RCC 7860 (cell line): ENCODE measurements at places on chromosomes 5 and 9.

DNA sequence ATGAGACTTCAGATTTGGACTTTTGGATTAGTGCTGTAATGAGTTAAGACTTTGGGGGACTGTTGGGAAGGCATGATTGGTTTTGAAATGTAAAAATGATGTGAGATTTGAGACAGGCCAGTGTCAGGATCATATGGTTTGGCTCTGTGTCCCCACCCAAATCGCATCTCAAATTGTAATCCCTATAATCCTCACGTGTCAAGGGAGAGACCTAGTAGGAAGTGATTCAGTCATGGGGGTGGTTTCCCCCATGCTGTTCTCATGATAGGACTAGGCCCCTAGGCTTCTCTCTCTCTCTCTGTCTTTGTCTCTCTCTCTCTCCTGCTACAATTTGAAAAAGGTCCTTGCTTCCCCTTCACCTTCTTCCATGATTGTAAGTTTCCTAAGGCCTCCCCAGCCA is 473.3 kb upstream of the CD180 start:
- DNase-seq = no peak

DNA sequence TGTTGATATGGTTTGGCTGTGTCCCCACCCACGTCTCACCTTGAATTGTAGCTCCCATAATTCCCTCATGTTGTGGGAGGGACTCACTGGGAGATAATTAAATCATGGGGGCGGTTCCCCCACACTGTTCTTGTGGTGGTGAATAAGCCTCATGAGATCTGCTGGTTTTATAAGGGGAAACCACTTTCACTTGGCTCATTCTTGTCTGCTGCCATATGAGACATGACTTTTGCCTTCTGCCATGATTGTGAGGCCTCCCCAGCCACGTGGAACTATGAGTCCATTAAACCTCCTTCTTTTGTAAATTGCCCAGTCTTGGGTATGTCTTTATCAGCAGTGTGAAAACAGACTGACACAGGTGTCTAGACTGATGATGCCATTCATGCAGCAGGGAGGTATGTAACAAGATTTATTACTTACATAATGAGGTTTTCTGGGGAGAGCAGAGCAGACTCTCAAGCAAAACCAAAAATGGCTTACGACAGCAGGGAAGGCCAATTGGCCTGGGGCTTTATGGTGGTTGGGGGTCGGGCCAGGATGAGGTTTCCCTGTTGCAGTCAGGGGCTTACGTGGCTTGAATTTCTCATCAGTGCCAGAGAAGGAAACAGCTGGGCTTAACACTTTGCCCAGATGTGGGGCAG is 9.5 kb upstream of the COMMD10 start:
- no peak for DNase-seq

GRCh38 chr9:35067056-35067455 is 5.4 kb downstream of the VCP start:
- DNase-seq = no peak

GRCh38 chr5:60362158-60362557 is 337.8 kb downstream of the DEPDC1B start:
- no peak for DNase-seq

DNA sequence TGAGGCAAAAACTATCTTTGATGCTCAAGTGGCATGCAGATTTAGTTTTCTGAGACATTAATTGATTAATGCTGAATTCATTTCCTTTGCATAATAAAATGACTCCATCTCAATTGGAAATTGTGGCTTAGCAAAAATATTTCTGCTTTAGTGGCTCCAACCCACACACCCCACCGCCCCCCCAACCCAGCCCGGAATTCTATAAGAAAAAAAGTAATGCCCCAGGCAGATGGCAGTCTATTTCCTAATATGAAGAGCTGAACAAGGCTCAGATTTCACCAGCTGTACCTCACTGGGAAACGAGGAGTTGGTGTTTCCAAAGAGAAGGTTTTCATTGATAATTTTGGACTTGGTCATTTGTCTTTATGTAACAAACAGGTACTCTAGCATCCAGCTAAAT is 182.1 kb downstream of the FBN2 start:
- no peak for DNase-seq

GRCh38 chr5:167861129-167861927 is 430.1 kb upstream of the WWC1 start:
- no peak for DNase-seq

DNA sequence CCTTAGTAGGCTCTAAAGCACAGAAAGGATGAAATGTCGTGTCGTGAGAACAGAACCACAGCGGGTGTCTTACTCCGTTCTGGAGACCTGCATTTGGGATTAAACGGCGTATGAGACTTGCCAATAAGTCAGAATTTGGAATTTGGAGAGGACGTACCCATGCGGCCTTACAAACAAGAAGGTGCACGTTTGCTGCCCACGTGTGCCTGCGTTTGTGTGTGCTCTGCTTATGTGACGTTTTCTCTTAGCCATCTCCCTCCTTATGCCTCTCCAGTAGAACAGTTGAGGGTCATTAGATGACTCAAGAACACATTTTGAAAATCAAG is 171.6 kb upstream of the OTULINL start:
- no peak for DNase-seq

DNA sequence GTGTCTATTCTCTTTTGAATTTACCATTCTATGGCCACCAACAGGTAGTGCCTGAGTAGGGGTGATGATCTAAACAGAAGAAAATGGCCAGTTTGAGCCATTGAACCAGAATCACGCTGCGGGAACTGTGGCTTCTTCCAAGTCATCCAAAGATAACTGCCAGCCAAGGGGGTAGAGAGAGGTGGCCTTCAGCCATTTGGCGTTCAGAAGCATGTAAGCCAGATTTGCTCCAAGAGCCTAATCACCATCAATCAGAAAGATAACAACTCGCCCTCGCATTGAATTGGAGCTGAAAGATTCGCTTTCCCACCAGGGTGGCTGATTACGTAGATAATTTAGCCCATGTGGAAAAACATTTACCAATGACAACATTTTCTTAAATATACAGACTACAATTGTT is 1302.7 kb upstream of the DMAC1 start:
- no peak for DNase-seq

DNA sequence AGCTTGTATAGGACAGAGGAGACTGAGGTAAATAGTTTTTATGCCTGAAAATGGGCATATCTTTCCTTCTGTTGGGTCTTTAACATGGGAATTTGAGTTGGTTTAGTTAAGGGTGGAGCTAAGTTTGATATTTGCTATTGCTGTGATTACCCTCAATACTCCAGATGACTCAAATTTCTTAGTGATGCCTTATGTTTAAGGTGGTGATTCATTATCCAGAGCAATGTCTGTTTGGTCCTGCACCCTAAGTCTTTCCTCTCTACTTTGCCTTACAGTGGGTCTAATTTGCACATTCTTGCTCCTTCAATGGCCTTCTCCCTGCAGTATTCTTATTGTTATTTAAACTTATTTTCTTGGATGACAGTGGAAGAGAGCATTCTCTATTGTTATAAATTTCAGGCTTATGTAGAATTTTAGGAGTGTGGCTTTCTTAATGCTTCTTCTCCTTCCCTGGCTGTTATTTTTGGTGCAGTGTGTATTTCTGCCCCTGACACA is 312.9 kb upstream of the RPS23 start:
- no peak for DNase-seq

- no peak for DNase-seq
Measured at GRCh38 chr5:126976520-126977172, 53.7 kb downstream of the MARCHF3 start.
